Prostate gland (tissue), 2 donors: ENCODE measurements at places on chromosomes 2 and 18. TPM values are rescaled to one million over a fixed set of nuclear protein-coding genes. Genes with fewer than 3 reads are reported as not detected.

C2orf66 gene
- total RNA-seq: 0.32 TPM

PROKR1 gene
- not detected for total RNA-seq

MAL gene
- 8.0 TPM for total RNA-seq

CFC1 gene
- 6.6 TPM for total RNA-seq

GALNT13 gene
- 0.87 TPM for total RNA-seq

TCF23 gene
- total RNA-seq: 8.5 TPM

RTP5 gene
- total RNA-seq: 0.28 TPM

ZAP70 gene
- total RNA-seq: 1.8 TPM

PHLPP1 gene
- 44.1 TPM for total RNA-seq

TBR1 gene
- total RNA-seq: 0.45 TPM

ALPI gene
- not detected for total RNA-seq

STEAP3 gene
- total RNA-seq: 15.3 TPM

MOGAT1 gene
- total RNA-seq: not detected

MARCO gene
- total RNA-seq: not detected

GNLY gene
- 0.68 TPM for total RNA-seq

ACOXL gene
- 8.0 TPM for total RNA-seq

PIKFYVE gene
- total RNA-seq: 26.7 TPM

ANKRD30B gene
- total RNA-seq: not detected
